ENCODE measurements at places on chromosomes 5 and 9.

- DNase-seq = no peak
These were observed 565.2 kb upstream of the TLE4 start for GRCh38 chr9:79006546-79006945.

GRCh38 chr9:16211946-16212345 lies 658.5 kb downstream of the BNC2 start:
- DNase-seq = no peak

- no peak for DNase-seq
These were observed 191.6 kb upstream of the MSX2 start for GRCh38 chr5:174532455-174533453.

DNA sequence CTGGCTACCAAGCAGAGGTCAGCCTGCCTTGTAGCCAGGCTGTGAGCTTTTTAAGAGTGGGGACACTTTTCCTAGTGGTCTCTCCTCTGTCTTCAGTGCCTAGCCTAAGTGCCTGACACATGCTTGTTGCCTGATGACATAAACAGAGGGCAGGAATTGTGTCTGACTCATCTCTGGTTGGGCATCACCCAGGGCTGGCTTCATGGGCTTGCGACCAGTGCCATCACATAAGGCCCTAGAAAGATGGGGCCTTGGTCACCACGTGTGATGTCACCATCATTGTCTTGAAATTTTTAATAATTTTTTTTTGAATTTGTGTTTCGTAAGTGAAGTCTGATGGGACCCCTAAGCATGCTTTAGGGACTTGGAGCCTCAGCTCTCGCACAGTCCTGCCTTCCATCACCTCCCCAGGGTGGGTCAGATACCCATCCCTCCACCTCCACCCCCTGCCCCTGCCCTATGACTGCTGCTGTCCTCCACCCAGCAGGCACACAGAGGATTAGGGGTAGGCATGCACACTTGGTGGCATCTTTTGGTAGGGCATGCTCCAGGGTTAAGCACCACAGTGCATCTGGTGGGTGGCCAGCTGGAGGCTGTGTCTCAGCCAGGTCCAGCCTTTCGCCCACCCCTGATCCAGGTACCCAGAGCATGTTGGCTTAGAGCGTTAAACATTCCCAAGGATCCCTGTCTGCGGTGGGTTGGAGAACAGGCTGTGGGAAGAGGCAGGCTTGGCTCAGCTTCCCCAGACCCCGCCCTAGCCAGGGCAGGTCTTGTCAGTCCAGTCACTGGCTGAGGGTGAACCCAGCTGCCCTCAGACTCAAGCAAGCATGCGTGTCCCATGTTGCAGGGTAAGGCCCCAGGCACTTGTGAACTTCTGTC lies 80.1 kb upstream of the SH3PXD2B start:
- no peak for DNase-seq

DNA sequence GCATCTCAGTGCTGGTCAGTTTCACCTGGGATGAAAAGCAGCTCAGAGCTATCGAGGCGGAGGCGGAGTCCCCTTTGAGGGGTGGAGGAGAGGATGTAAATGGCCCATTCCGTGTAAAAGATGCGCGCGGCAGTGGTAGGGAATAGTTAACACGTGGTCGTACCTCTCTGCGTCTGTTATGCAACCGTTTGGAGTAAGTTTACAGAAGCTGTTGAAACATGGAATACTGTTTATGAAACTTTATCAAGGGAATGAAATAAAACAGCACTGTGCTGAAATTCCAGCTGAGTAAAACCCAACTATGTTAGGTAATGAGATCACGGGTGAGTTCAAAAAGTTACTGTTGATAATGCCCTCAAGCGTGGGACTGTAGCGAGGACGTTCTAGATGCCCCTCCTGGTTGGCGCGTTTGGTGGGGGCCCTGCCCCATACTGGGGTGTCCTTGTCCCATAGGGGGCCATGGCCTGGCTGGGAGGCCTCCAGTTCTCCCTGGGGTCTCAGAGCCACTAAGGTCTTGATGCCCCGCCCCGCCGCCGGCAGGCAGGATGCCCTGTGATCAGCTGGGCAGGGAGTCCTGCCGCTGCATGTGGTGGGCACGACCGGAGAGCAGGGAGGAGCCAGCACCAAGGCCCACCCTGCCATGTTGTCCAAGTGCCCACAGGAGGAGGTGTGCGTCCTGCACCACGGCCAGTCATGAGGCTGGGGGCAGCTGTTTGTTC lies 90.9 kb downstream of the COL5A1 start:
- no peak for DNase-seq

GRCh38 chr5:135891268-135891667 lies 4.4 kb downstream of the IL9 start:
- DNase-seq = no peak

GRCh38 chr5:54835647-54836046 lies 149.7 kb downstream of the ESM1 start:
- DNase-seq = no peak

GRCh38 chr5:157456301-157456700 lies 3.7 kb upstream of the NIPAL4 start:
- DNase-seq = no peak

DNA sequence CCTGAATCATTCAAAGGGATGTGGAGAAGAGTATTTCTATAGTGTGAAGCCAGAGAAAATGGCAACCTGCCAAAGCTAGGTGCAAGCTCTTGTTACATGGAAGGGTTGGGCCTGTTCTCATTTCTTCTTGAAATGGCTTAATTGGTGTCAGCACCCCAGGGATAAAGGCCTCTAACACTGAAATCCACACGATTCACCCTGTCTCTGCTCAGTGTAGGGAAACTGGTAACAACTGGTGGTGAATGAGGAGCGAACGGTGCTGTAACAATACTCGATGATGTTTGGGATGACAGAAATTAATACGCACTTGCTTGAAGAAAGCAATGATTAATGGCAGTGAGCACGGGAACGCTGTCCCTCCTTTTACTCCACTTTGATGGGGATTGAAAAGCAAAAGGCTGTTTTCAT lies 16.2 kb downstream of the PBX3 start:
- no peak for DNase-seq

GRCh38 chr5:119009131-119009530 lies 20.8 kb upstream of the DTWD2 start:
- no peak for DNase-seq

- no peak for DNase-seq
These were observed 51.5 kb downstream of the SEMA4D start for GRCh38 chr9:89446261-89446960.

DNA sequence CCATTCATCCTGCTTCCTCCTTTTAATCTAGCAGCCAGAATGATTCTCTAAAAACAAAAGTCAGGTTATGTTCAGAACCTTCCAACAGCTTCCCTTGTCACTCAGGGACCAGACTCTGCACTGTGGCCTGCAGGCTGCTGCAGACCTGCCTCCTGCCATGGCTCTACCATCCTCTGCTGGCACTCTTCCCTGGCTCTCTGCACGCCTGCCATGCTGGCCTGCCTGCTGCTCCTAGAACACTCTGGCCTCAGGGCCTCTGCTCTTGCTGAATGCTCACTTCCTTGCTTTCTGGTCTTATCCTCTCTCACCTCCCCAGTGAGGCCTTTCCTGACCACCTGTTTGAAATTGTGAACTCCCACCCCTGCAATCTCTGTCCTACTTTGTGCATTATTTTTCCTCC lies 149.4 kb downstream of the CD180 start:
- DNase-seq = no peak

- no peak for DNase-seq
These were observed 227.8 kb downstream of the ICE1 start for GRCh38 chr5:5650242-5650641.

GRCh38 chr9:124504530-124505005 lies 2.6 kb downstream of the NR5A1 start:
- DNase-seq = no peak

All from stimulated activated CD8-positive, alpha-beta memory T cell treated with anti-CD3 and anti-CD28 coated beads, Interleukin-15, amount 100 ng/mL, for 1 hour (primary cell).